ENCODE measurements at places on chromosomes 7 and 10. TPM values are rescaled to one million over a fixed set of nuclear protein-coding genes. Genes with fewer than 3 reads are reported as not detected.

WDR86 gene
- total RNA-seq: 59.1 TPM

CALHM1 gene
- 0.93 TPM for total RNA-seq

DNA sequence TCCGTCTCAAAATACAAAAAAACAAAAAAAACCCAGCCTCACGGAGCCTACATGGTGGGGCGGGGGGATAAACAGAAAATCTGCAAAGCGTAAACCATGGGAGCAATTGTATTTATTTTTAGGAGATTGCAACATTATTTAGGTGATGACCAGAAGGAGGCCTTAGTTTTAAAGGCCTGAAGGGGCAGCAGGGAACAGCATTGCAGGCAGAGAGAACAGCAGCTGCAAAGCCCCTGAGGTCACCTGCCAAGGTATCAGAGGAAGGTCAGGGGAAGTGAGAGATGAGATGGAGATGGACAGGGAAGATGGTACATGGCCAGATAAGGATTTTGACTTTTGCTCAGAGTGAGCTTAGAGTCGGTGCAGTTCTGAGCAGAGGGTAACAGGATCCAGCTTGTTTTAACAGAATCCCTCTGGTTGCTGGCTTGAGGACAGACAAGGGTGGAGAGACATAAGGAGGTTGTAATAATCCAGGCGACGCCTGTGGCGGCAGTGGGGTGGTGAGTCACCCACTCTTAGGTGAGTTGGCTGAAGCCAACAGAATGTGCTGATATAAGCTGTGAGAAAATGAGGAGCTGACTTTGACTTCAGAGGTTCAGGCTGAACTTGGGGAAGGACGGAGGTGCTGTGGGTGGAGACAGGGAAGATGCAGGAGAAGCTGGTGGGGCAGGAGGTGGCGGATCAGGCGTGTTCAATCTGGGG lies 82.3 kb upstream of the GTF2I start:
- no peak for DNase-seq

GRCh38 chr10:97791824-97792721 lies 20.3 kb upstream of the SFRP5 start:
- peak; percentile 90 for DNase-seq

DNA sequence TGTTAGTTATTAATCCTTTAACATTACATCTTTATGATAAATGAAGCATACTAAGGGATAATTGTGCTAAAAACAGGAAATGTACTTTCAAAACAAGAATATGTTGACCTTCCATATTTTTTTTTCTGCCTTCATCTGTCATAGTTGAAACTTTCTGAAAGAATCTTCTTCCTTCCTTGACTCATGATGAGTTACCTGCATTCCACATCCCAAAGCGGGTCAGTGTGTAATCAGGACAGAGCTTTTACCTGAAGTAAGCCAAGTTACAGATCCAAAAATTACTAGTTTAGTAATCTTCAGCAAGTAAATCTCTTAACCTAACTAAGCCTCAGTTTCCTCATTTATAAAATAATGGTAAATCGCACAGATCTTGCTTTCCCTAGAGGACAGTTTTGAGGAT lies 13.4 kb upstream of the ARL4A start:
- DNase-seq: no peak

DNA sequence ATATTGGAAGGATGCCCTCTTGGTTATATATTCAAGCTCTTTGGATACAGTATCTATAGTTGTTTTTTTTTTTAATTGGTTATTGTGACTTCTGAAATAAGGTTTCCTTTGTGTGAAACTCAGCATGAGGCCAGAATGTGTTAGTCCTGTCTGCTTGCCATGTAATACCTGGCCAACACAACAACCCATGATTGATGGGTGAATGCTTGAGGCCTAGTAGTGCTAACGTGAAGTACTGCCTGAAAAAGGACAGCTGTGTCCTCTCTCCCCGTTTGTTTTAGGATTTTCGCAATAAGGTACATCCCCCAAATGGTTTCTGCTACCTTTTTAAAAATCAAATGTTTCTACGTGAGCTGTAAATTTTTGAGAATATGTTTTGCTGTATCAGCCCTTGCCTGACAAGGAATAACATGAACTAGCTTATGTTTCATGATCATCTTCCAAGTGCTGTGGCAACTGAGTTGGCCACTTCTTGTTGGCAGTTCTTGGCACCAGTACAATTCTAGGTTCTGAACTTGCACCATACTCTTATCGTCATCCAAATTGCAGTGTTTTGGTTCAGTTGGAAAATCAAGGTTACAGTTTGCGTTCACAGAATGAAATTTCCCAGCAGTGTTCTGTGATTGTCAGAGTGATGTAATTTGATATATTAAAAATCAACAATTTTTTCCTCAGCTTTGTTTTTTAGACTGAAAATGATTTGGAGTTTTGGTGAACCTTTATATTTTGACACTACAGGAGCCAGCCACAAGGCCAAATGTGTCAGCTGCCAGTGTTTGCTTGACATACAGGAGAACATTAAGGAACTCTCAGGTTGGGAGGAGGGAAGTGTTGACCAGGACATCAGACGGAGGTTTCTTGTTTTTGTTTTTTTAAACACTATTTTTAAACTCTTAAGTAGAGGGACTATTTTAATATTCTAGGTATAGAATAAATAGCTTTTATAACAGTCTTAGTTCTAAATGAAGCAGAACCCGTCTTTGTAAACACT lies 13.5 kb upstream of the ASCC1 start:
- no peak for DNase-seq

NPSR1 gene
- total RNA-seq: not detected

TRIM56 gene
- total RNA-seq: 12.9 TPM

DNA sequence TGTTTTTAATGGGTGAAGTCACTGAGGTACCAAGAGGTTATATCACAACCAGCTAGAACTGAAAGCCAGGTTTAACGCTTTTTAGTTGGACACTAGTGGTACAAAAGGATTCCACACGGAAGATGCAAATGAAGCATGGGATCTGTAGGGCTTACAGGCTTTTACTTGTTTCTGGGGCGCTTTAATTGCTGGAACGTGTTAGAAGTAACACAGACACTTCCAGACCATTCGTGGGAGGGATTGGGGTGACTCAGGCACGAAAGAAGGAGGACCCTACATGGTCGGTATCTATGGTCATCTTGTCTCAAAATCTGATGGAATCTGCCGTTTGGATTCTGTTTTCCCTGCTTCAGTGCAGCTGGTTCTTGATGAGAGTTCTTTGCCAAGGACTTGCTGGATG lies 1.0 kb downstream of the YKT6 start:
- DNase-seq: no peak

DNA sequence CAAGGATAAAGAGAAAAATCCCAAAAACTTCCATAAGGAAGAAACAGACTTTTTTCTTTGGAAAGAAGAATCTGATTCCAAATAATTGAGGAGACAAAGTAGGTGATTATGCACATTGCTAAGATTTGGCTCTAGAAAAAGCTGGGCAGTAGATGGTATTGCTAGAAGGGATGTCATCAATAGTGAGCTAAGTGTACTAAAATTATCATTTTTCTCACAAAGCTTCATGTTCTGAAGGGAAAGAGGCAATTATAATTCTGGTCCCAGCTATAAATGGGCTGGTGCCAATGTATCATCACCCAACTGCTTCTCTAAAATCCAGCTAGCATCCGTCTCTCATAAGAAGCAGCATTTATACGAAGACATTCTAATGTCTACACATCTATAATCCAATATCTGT lies 23.9 kb downstream of the STEAP1 start:
- DNase-seq: no peak

DNA sequence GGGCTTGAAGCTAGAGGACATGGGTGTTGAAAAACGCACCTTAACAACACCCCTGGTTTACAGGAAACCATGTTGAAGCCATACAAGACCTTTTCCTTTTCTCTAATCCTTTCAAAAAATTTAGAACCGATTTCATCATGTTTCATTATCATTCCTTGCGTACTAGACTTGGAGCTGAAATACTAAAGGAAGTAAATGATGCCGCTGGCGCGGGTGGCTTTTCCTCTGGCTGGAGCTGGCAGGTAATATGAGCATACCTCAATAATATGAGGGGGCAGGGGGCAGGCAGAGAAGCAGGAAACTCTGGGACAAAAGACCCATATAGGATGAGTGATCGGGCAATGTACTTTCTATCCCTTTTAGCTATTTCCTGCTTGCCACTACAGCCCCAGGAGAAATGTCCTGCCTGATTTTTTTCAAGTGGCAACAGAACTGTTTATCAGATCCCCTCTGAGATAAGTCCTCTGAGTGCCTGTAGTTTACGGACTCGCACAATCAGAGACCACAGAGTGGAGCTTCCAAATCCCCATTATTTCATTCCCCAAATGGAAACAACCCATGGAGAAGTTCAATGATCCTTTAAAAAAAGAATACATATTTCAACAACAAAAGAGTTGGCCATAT lies 450.1 kb downstream of the KCNMA1 start:
- DNase-seq: no peak

DNA sequence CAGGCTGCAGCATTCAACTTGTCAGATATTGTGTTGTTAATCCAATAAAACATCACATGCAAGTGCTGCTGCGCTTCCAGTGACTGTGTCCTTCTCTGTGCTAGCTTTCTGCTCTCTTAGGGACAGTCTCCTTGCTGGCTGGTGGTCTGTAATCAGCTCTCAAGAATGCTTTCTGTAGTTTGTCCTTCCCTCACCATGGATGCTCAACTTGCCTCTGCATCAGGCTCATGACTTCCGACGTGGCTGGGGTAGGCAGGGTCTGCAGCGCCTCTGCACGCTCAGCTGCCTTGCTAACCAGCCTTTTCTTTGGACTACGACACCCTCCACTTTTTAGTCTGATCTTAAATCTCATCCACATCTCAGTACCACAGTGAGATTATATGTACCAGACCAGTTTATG lies 58.3 kb downstream of the MMRN2 start:
- peak; percentile 58 for DNase-seq

FAM25A gene
- not detected for total RNA-seq

AEBP1 gene
- 42.0 TPM for total RNA-seq

MEIG1 gene
- not detected for total RNA-seq

- no peak for DNase-seq
Observed at GRCh38 chr7:130135208-130136205, 65.2 kb downstream of the KLHDC10 start.

DNA sequence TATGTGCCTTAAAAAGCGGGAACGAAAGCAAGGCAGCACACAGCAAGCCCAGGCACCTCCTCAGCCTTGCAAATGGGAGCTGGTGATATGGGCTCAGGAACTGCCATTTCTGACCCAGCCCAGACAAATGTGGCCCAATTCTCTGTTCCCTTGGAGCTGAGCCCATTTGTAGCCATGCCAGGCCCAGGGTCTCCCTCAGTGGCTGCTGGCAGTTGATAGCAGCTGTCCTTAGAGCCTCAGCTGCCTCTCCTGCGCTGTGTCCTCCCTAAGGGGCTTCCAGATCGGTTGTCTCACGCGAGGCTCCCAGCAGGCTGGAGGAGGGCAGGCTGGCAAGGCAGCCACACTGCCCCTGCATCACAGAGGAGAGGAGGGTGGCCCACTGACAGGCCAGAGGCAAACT lies 275.8 kb downstream of the KCNMA1 start:
- no peak for DNase-seq

- peak; percentile 56 for DNase-seq
Observed at GRCh38 chr7:11835260-11835659, 3.3 kb upstream of the THSD7A start.

TMEM270 gene
- total RNA-seq: not detected

DNA sequence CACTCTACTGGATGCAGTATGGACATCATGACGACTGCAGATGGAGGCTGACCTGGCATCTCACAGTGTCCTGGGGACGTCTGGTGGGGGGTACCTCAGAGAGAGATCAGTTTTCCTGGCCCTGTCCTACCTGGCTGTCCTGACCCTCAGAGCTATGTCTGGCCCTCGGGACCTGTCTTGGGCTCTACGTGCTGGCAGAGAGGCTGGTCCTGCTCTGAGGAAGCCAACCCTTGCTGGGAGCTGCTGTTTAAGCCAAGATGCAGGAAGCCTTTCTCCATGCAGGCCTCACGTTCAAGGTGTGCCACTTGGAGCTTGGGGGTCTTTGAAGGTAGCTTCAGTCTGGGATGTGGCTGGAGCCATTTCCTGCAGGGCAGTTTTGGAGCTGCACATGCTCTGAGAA lies 42.1 kb upstream of the CXCL12 start:
- no peak for DNase-seq

SEC61G gene
- total RNA-seq: 503 TPM

INHBA gene
- total RNA-seq: 0.94 TPM

DNA sequence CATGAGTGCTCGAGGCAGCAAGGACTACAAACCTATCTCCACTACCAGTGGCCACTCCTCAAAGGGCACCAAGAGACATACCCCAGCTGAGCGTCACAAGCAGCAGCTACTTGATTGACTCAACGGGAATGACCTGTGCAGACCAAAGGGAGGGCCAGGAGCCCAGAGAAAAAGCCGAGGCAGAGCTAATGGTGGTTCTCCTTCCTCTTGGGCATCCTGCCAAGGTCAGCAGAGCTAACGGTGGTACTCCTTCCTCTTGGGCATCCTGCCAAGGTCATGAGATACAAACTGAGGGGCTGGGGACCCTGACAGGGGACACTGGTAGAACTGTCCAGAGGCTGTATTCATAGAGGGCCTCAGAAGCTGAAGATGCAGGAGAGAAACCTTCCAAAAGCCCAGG lies 60.4 kb downstream of the FAM53B start:
- no peak for DNase-seq

NRG3 gene
- total RNA-seq: 3.9 TPM

DNA sequence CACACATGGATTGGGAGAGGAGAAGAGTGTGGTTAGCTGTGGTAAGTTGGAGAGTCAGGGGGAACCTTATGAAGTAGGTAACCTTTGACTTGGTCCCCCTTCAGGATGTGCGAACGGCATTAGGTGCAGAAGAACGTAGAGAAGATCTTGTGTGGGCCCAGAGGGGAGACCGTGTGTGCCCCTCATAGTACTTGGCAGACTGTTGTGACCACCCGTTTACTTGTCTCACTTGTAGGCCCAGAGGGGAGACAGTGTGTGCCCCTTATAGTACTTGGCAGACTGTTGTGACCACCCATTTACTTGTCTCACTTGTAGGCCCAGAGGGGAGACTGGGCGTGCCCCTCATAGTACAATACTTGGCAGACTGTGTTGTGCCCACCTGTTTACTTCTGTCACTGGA lies 2.6 kb downstream of the GTPBP4 start:
- DNase-seq: no peak

DNA sequence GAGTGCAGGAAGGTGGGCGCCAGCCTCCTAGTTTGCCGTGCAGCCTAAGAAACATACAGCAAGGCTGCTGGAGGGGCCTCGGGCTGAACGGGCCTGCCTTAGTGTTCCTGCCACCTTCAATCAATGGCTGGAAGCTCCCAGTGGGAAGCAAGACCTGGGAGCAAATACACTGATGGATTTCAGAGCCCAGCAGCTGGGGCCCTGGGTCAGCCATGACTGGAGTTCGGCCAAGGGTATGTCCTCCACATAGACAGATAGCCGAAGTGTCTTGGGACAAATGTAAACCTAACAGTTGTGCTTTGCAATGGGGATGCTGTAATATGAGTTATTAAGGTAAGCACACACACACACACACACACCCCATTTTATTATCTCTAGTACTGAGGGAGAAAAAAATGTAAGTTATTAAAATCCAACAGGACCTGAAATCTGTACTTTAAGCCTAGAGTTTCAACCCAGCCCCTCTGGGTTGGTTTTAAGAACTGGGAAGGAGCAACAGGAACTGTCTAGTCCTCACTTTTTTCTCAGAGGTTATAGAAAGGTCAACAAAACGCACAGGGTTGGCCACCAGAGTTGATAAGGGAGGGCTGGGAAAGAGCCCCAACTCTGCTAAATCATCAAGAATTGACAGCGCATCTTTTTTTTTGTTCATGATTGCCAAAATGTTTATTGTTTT lies 50.0 kb upstream of the CELF2 start:
- DNase-seq: no peak

GRCh38 chr7:139989366-139990141 lies 73.2 kb downstream of the PARP12 start:
- DNase-seq: no peak

GRCh38 chr7:22234227-22234626 lies 122.7 kb downstream of the RAPGEF5 start:
- DNase-seq: no peak
